Stimulated activated CD4-positive, alpha-beta T cell treated with anti-CD3 and anti-CD28 coated beads, Interleukin-4, amount 100 ng/mL, for 24 hours (primary cell): ENCODE measurements at places on chromosomes 2 and 18.
A peak's percentile ranks its signal among the peaks of the same experiment; 100 is the strongest.

DNA sequence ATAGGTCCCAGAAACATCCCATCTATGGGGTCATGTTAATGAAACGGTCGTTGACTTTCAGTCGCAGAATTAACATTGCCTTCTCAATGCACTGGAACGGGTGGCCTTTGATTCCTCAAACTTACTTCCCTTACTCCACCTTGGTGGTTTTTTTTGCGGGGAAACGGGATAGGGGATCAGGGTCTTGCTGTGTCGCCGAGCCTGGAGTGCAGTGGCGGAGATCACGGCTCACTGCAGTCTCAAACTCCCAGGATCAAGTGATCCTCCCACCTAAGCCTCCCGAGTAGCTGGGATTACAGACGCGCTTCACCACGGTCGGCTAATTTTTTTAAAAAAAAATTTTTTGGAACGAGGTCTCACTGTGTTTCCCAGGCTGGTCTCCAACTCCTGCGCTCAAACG, 754 bp downstream of the ATG16L1 start:
- DNase-seq = no peak

DNA sequence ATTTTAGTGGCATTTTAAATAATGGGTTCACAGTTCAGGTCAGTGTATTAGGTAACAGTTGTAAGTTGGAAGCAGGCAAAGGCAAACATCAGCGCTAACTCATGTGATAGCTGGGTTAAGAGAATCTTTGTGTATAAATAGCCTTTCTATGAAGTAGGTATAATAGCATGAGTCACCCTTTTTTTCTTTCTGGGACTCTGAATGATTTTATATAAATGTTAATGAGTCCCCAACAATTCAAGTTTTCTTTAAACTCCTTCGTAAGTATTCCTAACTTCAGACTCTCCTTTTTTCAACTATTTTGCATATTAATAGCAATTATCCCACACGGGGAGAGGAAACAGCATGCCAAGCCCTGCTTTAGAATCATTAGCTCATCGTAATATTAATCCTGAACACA, 384.3 kb downstream of the PIK3C3 start:
- no peak for DNase-seq

DNA sequence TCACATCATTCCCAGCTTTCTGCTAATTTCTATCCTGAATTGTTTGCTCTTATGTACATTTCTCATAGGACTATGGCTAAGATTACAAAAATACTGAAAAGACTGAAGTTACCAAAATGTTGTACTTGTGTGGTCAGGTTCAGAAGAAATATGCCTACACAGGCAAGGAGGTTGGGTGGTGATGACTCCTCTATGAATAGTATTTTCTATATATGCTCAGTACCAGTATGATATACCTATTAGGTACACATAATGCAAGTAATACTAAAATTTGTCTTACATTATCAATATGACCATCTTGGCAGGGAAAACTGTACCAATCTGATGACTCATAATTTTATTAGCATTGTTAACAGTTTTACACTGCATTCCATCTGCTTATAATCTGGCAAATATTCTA, 12.2 kb upstream of the ORC2 start:
- no peak for DNase-seq

GRCh38 chr2:212708355-212708754, 169.8 kb upstream of the ERBB4 start:
- DNase-seq = no peak

GRCh38 chr2:226636586-226636985, 163.0 kb downstream of the IRS1 start:
- no peak for DNase-seq

DNA sequence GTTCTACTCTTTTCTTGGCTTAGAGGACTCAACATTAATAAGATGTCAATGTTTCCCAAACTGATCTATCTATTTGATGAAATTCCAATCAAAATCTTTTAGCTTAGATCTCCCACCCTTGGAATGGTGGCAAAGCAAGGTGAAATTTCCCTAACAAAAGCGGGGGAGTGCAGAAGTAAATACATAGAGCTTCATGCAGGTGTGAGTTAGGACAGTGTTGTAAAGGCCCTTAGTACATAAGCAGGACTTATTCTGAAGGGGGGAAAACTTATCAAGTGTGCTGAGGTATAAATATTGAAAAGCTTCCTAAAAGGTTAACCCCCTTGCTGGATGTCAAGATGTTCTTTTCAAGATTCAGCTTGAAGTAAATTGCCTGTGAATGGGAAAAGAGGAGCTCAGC, 608.6 kb upstream of the CELF4 start:
- DNase-seq = no peak

DNA sequence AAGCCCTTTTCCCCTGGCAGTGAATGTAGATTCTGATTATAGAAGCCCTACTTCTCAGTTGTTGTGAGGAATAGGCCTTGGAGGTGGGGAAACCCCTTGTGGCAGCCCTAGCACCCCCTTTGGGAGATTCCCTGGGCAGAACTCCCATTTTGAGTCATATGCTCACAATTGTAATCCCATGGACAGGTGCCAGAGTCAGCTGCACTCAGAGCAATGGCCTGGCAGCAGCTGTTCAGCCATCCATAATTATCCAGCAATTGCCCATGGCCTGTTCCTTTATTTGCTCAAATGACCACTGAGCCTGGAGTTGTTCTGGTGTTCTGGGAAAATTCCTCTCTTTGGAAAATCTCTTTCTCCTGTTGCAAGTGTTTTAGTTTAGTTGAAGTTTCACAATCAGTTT, 71.7 kb downstream of the PTRHD1 start:
- peak; percentile 8 for DNase-seq

DNA sequence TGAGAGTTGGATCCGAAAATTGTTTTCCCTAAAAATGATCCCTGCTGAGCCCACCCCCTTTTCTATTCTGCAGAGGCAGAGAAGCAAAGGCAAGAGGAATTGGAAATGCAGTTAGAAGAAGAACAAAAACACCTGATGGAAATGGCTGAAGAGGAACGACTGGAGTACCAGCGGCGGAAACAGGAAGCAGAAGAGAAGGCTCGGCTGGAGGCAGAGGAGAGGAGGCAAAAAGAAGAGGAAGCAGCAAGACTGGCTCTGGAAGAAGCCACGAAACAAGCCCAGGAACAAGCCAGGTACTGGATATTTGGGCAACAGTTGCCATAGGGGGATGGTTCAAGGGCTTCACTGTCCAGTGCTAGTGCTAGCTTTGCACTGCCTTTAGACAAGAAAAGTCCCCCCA, 41.7 kb downstream of the SUMO1 start:
- no peak for DNase-seq

DNA sequence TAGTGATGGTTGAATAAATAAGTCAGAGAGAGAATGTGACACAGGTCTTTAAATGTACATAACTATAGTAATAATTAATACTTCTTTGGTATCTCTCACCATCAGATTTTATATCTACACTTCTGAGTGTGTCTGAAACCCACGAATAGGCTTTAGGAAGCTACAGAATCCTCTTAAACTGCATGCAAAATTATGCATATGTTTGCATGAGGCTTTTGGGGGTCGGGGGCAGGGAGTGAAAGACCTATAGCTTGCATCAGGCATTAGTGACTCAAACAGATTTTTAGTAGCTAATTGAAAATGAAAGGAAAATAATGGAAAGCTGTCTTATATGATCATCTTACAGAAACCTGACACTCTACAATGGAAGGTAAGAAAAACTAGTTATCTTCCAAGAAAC, 14.9 kb downstream of the LRPPRC start:
- peak; percentile 19 for DNase-seq

GRCh38 chr2:132448771-132449170, 32.2 kb downstream of the GPR39 start:
- DNase-seq = no peak

DNA sequence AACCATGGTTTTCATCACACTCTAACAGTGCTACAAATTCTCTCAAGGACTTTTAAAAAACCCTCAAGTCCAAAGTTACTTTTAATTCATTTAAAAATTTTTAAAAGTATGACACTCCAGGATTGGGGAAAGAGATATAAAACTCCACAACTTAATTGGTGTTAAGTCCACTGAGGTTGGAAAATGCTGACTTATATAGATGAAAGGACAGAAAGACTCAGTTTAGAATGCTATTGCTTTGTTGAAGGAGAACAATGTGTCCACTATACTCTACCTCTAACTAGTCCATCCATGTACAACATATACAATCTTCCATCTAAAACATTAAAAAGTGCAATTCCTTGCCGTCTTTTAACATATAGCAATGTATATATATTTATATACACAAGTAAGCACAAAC, 41.2 kb downstream of the CABYR start:
- DNase-seq = no peak

GRCh38 chr2:22134421-22134820, 1010.7 kb downstream of the TDRD15 start:
- DNase-seq = no peak

DNA sequence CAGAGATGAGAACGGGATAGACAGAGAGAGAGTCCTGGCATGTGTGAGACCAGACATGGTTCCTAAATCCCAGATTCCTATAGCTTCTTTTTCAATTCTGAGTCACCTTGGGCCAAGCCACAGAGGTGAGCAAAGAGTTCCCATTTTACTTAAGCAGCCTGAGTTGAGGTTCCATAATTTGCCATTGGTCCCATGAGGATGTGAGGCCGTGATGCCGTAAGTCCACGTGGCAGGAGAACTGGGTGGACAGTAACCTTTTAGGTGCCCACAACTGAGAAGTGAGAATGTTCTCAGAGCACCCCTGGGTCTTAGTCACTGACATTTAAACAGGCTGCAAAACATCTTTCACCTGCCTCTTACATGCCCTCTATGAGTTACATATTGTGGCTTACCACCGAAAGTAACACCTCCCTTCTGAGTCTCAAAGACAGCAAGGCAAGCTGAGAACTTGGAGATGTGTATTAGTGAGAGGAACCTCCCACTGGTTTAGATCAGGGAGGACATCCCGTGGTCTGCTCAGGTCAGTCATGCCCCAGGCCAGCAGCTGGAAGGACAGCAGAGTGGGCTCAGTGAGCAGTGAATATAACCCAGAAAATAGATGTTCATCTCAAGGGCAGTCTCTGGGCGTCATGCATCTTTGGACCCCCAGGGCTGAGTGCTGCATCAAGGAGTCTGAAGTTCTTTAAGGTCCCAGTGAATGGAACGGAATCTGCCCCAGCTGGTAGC, 127.9 kb upstream of the LGALSL start:
- peak; percentile 75 for DNase-seq

DNA sequence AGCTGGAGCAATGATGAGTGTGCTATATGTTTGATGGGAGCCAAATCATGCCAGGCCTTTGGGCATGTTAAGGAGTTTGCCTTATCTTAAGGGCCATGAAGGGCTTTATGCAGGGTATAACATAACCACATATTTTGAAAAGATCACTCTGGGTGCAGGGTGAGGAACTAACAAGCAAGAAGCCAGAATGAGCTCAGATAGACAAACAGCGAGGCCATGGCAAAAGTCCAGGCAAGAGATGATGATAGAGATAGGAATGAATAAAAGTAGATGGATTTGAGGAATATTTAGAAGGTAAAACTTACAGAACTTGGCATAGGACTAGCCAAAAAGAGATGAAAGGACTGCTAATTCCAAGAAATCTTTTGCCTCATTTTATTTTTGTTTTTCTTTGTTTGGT, 6.7 kb downstream of the GALNT3 start:
- no peak for DNase-seq

- no peak for DNase-seq
Observed at GRCh38 chr2:223197046-223197445, 145.1 kb downstream of the KCNE4 start.

GRCh38 chr2:22078701-22079100, 954.9 kb downstream of the TDRD15 start:
- DNase-seq = no peak

DNA sequence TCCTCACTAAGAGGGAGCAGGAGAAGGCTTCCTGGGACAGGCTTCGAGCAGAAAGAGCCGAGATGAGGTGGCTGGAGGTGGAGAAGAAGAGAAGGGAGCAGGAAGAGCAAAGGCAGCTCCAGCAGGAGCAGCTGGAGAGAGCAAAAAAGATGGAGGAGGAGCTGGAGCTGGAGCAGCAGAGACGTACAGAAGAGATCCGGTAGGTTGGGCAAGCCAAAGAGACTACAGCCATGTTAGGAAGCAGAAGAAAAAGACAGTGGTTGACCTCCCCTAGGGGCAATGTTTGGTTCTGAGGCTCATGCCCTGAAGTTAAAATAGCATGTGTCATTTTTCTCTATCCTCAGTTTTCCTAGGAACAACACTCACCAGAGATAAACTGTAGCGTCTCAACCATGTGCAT, 45.1 kb downstream of the SUMO1 start:
- DNase-seq = no peak

- DNase-seq = no peak
Observed at GRCh38 chr2:43763091-43763490, 10.7 kb upstream of the DYNC2LI1 start.

DNA sequence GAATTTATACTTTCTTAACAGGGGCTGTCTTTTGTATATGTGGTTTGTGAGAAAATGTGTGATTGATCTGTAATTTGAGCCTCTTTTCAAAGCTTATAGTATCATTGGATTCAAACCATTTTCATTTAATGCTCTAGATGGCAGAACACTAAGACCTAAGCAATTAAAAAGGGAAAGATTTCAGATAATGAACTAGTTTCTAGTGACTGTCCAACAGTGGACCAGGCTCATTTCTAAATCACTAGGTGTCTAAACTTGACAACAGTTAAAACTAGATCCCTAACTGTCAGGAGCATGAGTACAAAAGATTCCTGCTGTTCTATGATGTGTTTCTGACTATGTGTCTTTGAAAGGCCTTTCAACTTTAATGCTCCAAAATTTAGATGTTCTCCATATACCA, 54.6 kb downstream of the ANKRD44 start:
- no peak for DNase-seq

DNA sequence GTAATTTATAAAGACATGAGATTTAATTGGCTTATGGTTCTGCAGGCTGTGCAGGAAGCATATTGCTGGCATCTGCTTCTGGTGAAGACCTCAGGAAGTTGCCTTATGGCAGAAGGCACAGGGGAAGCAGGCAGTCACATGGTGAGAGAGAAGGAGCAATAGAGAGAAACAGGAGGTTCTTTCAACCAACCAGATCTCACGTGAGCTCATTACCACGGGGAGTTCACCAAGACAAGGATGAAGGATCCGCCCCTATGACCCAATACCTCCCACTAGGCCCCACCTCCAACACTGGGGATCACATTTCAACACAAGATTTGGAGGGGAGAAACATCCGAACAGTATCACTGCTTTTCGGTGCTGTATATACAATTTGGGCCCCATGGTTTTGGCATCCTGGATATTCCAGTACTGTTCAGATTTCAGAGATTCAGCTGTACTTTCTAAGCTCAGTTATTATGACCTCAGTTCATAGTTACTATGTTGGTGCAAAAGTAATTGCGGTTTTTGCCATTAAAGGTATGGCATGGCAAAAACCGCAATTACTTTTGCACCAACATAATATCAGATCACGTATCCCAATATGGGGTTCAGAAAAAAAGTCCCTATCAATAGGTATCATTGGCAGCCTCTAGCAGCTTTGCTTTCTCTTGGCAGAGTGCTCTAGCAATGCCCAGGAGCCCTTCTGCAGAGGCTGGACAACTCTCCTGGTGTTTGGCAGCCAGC, 189.6 kb upstream of the SIX3 start:
- no peak for DNase-seq

DNA sequence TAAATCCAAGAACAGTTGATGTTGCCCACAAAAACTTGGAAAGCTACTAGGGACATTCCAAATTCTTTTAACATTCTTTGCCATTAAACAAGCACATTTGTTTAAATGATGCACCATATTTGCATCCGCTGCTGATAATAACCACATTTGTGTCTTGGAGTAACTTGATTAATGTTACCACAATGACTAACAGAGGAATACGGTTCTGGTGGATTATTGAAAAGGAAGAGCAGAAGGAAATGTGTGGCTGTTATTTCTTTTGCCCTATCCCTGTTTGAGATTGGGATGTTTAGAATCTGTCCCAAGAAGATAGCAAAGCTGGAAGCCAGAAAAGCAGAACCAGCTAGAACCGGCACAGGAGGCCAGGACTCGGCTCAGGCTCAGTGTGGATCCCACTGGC, 39.2 kb upstream of the RASGRP3 start:
- no peak for DNase-seq
